ENCODE measurements at places on chromosomes 16 and 17.

DNA sequence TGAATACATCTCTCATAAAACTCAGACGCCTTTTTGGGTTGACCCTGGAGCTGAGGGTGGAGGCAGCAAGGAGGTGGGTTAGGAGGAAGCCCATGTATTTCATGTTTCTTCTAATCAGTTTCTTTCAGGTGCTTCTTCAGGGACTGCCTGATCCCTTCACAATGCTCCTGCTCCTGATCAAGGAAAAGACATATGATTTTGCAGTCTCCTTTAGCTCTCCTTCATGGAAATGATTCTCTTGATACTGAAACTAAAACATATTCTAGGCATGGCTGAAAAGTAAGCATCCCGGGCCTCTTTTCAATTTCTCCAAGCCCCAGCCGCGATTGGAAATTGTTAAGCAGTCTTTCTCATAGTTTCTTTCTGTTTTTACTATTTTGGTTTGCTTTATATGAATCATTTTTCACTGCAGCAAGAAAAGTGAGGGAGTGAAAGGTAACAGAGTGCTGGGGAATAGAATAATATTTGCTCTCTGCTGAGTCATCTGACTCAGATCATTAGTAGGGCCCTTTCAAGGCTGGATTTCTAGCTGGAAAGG, 730.7 kb downstream of the CDH11 start:
- DNase-seq, result no peak

DNA sequence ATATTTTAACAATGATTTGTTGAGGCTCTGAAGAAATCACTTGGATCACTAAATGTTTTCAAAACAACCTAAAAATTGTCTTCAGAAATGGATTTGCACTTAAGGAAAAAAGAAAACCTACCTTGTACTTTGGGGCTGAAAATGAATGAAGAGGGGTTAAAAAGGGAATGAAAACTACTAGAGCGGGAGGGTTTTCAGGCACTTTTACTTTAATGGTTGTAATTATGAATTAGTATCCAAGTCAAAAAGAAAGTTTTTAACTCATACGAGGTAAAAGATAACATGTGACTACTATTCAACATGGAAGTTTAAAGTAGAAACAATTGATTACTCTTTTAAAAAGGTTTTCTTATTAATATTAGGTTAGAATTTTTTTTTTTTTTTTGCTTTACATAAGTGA, 5.1 kb downstream of the IGF2BP1 start:
- no peak for DNase-seq

DNA sequence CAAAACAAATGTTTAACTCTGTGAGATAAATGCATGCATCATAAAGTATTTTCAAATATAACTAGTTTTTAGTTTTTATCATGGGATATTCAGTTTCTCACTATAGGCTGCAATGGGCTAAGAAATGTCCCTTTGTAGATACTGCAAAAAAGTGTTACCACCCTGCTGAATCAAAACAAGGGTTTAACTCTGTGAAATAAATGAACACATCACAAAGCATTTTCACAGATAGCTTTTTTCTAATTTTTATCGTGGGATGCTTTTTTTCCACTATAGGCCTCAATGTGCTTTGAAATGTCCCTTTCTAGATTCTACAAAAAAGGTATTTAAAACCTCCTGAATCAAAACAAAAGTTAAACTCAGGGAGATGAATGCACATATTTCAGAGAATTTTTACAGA, 541.1 kb downstream of the KCNJ18 start:
- no peak for DNase-seq

GRCh38 chr17:7550344-7550743, 1.5 kb downstream of the TNFSF12 start:
- DNase-seq, result no peak

DNA sequence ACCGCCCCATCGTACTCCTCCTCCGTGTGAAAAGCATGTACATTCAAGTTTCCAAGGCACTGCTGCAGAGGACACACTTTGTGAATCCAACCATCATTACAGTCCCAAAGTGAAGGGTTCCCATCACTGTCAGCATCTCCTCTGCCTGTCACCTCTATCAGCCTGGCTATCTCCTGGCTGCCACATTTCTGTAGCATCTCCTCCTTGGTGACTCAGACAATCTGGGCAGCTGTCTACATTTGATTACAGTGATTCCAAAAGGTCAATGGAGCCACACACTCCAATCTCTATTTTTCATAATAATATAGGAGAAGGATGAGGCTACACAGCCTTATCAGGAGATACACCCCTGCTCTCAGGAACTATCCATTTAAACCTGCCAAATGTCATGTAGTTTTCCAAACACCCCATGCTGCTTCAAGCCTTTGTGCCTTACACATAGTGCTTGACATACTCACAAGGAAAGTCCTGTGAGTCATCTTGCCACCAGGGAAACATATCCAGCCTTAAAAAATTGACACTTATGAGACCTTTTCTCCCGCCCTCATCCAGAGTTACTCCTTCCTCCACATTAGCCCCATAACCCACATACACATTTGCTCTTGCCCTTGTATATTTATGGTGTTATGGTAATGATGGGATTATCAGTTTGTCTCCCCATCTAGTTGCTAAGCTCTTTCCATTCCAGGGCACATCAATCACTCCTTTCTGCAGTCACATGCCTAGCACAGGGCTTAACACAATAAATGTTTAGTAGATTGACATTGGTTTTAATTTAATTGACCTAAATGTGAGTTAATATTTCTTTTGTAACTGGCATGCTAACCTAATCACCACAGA, 250.1 kb upstream of the CDH5 start:
- DNase-seq, result no peak

GRCh38 chr17:30812218-30813177, 12.0 kb downstream of the CRLF3 start:
- DNase-seq, result no peak

DNA sequence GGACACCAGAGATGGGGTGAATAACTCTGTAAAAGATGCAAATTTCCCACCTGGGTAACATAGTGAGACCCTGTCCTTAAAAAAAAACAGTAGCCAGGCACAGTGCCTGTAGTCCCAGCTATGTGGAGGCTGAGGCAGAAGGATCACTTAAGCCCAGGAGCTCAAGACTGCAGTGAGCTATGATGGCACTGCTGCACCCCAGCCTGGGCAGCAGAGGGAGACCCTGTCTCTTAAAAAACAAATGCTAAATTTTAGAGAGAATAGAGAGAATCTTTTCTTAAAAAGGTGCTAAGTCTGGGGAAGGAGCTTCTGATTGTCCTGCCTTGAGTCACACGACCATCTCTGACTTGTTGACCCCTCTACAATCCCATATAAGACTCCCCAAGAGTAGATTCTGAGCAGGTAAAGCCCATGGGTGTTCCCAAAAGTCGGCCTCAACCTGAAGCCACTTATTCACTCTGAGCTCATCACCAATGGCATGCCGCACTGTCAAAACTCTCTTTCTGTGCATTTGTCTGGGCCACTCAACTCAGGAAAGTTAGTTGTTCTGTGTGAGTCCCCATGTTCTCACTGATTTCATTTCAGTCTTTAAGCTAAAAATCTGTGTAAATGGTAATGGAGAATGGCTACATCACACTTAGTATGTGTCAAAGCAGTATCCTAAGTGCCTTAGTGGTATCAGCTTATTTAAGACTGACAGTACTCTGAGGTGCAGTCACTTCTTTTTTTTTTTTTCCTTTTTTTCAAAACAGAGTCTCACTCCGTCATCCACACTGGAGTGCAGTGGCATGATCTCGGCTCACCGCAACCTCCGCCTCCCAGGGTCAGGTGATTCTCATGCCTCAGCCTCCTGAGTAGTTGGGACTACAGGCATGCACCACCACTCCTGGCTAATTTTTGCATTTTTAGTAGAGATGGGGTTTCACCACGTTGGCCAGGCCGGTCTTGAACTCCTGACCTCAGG, 41.6 kb downstream of the PRKCB start:
- DNase-seq, result no peak

- DNase-seq, result no peak
These were observed 13.6 kb downstream of the ASPSCR1 start for GRCh38 chr17:81990836-81991683.

DNA sequence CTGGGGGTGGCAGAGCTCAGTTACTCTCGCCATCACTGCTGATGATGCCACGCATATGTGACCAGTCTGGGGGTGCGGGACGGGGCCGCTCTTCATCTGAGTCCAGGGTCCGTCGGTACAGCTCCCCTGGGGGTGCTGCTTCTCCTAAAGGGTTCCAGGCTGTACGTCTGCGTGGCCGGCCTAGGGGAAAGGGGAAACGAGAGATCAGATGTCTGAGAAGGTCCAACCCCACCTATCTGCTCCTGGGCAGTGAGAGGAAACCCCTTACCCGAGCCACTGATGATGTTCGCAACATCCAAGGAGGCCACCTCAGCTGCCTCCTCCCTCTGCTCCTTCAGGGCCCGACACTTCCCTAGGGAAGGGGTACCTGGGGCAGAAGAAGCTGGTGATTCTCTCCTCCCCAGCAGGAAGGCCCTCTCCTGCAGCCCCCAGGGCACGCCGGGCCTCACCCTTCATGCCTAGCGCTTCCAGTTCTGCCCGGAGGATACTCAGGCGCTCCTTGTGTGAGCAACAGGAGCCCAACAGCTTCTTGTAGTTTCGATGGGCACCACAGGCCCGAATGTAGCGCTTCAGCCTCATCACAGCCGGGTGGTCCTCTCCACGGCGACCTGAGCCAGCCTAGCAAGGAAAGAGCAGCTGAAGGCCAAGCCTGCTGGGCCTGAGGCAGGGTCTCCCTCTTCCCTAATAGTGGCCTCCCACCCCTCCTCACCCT, 2.1 kb downstream of the HIRIP3 start:
- no peak for DNase-seq

- DNase-seq, result no peak
These were observed 894 bp downstream of the RNF227 start for GRCh38 chr17:7915179-7915610.

- no peak for DNase-seq
These were observed 40.9 kb downstream of the SRCIN1 start for GRCh38 chr17:38564869-38565268.

- DNase-seq, result no peak
These were observed 49.1 kb upstream of the TANC2 start for GRCh38 chr17:62916684-62917571.

- DNase-seq, result no peak
These were observed 13.1 kb downstream of the CCR7 start for GRCh38 chr17:40551879-40552768.

- DNase-seq, result no peak
These were observed 1216.9 kb downstream of the CDH11 start for GRCh38 chr16:63904930-63905329.

- DNase-seq, result no peak
These were observed 24.0 kb downstream of the MXRA7 start for GRCh38 chr17:76686538-76687297.

GRCh38 chr17:68319410-68320162, 28.3 kb downstream of the ARSG start:
- no peak for DNase-seq

- no peak for DNase-seq
These were observed 103.8 kb downstream of the RAB11FIP4 start for GRCh38 chr17:31495022-31495885.

GRCh38 chr17:70030371-70030770, 44.7 kb upstream of the KCNJ16 start:
- DNase-seq, result no peak

DNA sequence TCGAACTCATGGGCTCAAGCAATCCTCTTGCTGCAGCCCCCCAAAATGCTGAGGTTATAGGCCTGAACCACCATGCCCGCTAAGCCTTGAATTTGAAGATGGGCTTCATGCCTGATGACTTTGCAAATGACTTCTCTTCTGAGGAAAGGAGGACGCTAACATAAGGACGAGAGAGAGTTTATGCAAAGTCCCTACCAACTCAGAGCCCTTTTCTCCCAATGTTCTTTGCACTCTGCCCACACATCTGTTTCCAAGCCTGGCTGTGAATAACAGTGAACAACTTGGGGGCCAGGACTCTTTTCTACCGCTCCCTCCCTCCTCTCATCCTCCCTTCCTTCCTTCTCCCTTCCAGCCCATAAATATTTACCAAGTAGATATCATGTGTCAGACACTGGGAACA, 8.5 kb upstream of the NPIPB2 start:
- no peak for DNase-seq

GRCh38 chr16:60731329-60732050, 1304.7 kb downstream of the CDH8 start:
- no peak for DNase-seq

- DNase-seq, result peak; percentile 37
These were observed 9.7 kb upstream of the ARL2BP start for GRCh38 chr16:57235128-57236021.
